ENCODE measurements at places on chromosomes 16 and 17.

GRCh38 chr16:30543067-30543466, 8.4 kb upstream of the ZNF747 start:
- DNase-seq = no peak

- no peak for DNase-seq
Measured at GRCh38 chr17:64765191-64765889, 103.2 kb upstream of the SMURF2 start.

GRCh38 chr17:2438823-2439222, 38.0 kb upstream of the MNT start:
- DNase-seq = no peak

DNA sequence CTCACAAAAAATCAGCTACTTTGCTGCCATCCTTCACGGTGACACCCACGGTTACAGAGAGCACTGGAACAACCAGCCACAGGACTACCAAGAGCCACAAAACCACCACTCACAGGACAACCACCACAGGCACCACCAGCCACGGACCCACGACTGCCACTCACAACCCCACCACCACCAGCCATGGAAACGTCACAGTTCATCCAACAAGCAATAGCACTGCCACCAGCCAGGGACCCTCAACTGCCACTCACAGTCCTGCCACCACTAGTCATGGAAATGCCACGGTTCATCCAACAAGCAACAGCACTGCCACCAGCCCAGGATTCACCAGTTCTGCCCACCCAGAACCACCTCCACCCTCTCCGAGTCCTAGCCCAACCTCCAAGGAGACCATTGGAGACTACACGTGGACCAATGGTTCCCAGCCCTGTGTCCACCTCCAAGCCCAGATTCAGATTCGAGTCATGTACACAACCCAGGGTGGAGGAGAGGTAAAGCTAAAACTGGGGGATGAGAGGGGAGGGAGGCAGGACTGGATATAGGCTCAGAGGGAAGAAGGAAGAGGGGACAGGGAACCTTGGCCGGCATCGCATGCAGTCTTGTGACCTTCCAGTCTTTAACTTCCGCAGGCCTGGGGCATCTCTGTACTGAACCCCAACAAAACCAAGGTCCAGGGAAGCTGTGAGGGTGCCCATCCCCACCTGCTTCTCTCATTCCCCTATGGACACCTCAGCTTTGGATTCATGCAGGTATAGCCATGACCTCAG, 581 bp downstream of the CD68 start:
- no peak for DNase-seq

GRCh38 chr16:9900576-9900975, 281.7 kb downstream of the GRIN2A start:
- no peak for DNase-seq

DNA sequence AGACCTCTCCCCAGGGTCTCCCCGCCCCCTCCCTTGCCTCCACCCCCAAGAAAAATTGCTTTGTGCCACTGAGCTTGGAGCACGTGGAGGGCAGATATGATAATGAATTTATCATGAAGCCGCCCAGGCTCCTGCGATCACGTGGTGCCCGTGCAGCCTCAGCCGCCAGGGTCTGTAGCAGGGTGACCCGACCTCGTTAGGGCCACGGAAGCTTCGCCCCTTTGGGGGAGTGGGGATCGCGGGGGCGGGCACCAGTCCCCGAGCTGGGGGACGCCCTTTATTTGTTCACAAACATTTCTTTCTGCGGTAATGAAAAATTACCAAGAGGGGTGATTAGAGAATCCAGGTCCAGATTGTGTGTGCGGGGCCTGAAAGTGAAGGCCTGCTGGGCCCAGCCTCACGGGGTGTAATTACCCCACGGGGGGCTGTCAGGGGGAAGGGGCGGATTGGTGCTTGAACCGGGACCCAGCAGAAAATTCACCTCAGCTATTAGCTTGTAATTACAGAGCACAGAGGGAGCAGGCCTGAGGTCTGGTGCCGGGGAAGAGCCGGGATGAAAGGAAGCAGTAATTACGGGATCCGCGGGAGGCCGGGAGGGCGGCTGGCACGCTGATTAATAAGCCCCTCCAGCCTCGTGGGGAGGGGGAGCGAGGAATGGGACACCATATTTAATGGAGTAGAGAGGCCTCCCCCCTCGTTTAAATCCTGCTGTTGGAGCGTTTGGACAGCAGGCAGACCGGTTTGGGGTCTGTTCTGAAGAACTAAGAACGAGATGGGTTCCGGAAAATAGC, 13.3 kb downstream of the GSE1 start:
- DNase-seq = no peak

DNA sequence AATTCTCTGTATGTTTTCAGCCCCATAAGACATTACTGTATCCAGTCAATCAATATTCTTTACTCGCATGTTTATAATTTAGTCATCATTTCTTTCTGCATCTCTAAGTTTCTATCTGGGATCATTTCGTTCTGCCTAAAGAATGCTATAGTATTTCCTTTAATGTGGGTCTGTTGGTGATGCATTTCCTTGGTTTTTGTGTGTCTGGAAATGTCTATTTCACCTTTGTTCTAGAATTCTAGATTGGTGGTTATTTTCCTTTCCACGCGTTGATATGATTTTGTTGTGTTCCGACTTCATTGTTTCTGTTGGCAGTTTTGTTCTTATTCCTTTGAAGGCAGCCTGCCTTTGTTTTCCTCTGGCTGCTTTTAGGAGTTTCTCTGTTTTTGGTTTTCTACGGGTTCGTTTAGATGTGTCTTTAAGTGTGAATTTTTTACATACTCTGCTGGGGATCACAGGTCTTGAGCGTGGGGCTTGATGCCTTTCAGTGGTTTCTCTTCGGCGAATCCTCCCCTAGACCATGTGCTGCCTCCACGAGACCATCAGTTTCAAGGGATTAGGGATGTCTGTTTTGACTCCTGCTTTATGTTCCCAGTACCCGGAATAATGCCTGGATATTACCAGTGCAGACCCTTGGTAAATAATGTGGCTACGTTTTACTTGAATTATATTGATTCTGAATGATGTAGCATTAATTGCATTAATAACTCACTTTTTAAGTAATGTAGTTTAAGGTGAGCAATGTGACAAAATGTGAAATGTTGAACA, 23.5 kb downstream of the POLR3E start:
- DNase-seq = no peak

- no peak for DNase-seq
Measured at GRCh38 chr16:51825779-51826178, 674.7 kb upstream of the SALL1 start.

GRCh38 chr16:27849621-27850020, 213.9 kb downstream of the GSG1L start:
- DNase-seq = no peak

GRCh38 chr17:28363186-28363585, 1.8 kb downstream of the SEBOX start:
- DNase-seq = no peak

GRCh38 chr16:86335266-86336172, 174.8 kb upstream of the FOXF1 start:
- DNase-seq = no peak

DNA sequence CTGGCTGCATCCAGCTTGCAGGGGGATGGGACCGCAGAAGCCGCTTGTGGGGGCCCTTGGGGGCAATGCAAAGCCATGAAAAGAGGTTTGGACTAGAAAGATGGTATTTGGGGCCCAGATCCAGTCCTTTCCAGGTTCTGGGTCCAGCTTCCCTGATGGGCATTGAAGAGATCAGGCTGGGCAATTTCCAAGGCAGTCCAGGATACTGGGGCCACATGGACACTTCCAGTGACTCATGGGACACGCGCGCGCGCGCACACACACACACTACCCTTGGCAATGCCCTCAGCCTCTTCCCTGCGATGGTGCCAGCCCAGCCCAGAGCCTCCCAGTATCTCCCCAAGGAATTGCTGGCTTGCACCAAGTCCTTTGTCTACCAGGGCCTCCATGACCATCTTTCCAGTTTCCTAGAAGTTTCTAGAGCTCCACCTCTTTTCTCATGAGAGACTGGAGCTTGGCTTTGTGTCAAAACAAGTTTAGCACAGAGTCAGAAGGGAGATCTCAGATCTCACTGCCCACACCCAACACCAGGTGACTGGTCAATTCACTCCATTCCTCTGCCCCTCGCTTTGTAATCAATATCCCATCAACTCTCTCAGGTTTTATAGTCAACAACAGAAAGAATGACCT, 44.3 kb downstream of the WNT3 start:
- no peak for DNase-seq

- DNase-seq = no peak
Measured at GRCh38 chr17:28956112-28956511, 4.8 kb upstream of the PHF12 start.

DNA sequence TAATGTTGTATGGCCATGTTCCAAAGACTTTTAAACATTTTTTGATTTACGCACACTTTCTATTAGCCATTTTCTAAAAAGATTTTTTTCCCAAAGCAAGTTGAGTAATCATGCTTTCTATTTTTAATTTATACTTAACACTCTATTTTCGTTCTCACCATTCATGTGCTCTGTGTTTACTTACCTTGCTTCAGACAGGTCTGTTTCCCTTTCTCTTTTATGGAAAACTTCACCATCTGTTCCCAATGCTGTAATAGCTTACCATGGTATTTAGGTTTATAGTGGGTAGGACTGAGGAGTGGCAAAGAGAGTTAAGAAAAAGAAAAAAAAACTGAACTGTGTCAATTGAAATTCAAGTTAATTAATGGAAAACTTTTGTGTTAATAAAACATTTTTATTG, 37.5 kb upstream of the KCNJ16 start:
- no peak for DNase-seq

DNA sequence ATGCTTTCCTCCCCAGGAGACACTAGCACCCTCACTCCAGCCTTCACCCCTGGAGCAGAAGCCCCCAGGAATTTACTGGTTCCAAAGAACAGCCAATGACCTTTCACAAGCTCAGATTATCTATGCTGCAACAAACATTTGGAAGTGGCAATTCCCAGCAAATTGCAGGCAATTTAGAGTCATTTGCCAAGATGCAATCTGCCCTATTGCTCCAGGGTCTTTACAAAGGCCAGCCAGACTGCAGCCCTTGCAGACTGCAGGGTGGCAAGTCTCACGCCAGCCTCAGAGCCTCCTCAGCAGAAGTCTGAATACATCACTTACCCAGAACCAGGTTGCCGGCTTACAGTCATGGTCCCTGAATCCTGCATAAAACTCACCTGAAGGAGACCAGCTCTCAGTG, 21.8 kb downstream of the AXIN1 start:
- DNase-seq = no peak

DNA sequence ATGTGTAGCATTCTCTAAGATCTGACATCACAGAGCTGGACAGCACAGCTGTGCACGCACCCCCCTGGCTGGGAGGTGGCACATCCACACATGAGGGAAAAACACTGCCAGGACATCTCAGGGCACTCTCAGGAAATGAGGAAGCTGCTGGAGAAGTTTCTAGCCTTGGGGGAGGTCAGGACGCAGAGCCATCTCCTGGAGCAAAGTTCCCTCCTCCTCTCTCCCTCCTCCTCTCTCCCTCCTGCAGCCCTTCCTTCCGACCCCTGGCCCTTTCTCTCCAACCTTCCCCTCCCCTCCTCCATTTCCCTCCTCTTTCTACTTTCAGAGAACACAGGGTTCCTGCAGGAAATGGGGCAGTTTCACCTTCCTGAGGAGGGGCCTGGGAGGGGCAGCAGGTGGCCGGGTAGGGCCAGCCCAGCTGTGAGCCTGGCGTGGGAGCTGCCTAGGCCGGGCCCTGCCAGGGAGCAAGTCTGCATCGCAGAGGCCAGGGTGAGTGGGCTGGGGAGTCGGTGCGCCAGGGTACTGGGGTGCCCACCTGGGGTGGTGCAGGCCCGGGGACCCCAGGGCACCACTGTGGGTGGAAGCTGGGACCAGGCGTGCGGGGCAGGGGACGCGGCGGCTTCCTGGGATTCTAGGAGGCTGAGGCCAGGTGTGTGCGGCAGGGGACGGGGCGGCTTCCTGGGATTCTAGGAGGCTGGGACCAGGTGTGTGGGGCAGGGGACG, at the start of gene DPEP1:
DPEP1 (plus strand) TSS at position 412 of the 723 bp plus-strand sequence. CDS start 16,769 bp downstream, outside the sequence.
- no peak for DNase-seq

GRCh38 chr17:45277992-45278391, 16.1 kb upstream of the SPATA32 start:
- DNase-seq = no peak

GRCh38 chr17:57045868-57046704, 39.0 kb upstream of the AKAP1 start:
- no peak for DNase-seq

- DNase-seq = no peak
Measured at GRCh38 chr17:13346081-13346533, 255.6 kb downstream of the HS3ST3A1 start.

- DNase-seq = no peak
Measured at GRCh38 chr16:339680-340079, 12.8 kb downstream of the AXIN1 start.

- no peak for DNase-seq
Measured at GRCh38 chr16:89197033-89197632, 3.2 kb downstream of the SLC22A31 start.

- no peak for DNase-seq
Measured at GRCh38 chr17:40284085-40284713, 3.5 kb upstream of the CDC6 start.

GRCh38 chr17:35666070-35666469, 65.4 kb upstream of the RASL10B start:
- no peak for DNase-seq

GRCh38 chr17:47624727-47625068, 25.0 kb upstream of the KPNB1 start:
- DNase-seq = no peak

- DNase-seq = no peak
Measured at GRCh38 chr16:73012341-73012740, 35.6 kb downstream of the ZFHX3 start.

DNA sequence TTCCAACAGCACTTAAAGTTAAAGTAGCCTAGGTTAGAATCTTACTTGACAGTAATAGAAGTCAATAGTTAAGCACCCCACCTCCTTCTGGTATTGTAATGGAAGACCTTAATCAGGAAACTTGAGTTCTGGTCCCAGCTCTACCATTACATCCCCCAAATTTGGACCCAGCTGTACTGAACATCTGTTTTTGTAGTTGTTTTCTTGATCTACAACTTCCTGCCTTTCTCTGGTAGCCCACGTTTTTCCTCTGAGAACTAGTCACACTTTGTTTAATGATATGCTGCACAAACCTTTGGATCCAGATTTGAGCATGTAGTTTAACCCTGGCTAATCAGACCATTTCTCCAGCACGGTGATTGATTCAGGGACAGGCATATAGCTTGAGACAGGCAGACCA, 505.0 kb downstream of the HS3ST4 start:
- DNase-seq = no peak

GRCh38 chr16:15598648-15599190, 44.2 kb downstream of the MARF1 start:
- no peak for DNase-seq

- no peak for DNase-seq
Measured at GRCh38 chr16:2044541-2044940, 3.1 kb downstream of the NTHL1 start.

- no peak for DNase-seq
Measured at GRCh38 chr17:27356091-27356705, 62.3 kb downstream of the WSB1 start.
